ENCODE measurements at places on chromosomes 11 and 22.

GRCh38 chr11:113110046-113110445 lies 148.8 kb downstream of the NCAM1 start:
- no peak for DNase-seq

DNA sequence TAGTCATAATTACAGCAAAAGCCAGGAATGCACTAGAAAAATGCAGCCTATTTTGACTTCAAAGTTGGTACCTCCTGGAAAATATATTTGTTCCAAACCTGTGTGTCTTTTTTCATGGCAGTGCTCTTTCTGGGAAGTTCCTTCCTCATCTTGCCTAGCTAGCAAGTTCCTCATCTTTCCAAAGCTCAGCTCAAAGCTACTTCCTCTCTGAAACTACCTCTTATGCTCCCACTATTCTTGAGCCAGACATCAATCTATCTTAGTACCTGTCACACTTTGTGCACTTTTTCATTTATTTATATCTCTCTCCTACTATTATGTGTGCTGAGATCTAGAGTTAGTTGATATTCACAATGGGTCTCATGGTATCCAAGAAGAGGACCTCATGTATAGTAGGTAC lies 191.6 kb upstream of the CCDC90B start:
- no peak for DNase-seq

DNA sequence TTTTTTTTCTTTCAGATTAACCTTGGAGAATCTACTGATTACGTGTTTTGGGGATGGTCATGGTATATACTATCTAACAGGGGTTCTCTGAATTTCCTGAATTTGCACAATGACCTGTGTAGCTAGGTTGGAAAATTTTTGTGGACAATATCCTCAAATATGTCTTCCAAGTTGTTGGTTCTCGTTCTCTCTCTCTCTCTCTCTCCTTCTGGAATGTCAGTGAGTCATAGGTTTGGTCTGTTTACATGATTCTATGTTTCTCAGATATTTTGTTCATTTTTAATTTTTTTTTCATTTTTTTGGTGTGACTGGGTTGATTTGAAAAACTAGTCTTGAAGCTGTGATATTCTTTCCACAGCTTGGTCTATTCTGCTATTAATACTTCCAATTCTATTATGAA lies 604.0 kb upstream of the ANO3 start:
- DNase-seq: no peak

GRCh38 chr11:88051396-88051795 lies 123.8 kb downstream of the RAB38 start:
- no peak for DNase-seq

DNA sequence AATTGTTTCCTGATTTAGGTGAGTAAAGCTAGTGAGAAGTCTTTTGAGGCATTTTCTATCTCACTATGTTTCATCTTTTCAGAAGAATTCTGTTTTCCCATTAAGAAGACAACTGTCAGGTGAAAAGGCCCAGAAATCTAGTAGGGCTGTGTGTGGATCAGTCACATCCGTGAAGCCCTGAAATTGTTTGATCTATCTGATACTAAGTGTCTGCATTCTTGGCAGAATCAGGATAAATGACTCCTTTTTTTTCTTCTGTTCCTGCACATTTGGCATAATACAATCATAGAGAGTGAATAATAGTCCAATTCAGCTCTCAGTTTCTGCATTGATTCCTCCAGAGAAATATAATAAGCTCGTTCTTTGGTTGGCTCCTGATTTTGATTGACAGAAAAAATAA lies 208.3 kb downstream of the NAV2 start:
- no peak for DNase-seq

GRCh38 chr11:61919705-61920631 lies 2.6 kb upstream of the RAB3IL1 start:
- no peak for DNase-seq

DNA sequence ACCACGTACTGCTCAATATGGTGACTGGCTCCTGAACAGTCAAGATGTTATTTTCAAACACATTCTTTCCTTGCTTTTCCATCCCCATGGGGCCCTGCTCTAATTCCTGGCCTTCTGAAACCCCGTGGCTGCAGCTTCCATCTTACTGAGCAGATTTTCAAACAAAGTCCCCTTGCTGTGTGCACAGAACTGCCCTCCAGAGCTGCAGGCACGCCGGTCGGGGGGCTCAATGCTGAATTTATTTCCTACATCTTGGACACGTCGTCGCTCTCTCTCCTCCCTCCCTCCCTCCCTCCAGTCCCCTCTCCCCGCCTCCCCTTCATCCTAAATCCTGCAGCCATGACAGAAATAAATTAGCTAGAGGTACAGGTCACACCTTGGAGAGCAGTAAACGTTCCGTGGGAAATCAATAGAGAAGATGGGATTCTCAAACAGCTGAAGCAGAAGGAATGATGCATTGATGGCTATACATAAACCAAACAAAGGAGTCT lies 243.1 kb upstream of the BLID start:
- DNase-seq: no peak

DNA sequence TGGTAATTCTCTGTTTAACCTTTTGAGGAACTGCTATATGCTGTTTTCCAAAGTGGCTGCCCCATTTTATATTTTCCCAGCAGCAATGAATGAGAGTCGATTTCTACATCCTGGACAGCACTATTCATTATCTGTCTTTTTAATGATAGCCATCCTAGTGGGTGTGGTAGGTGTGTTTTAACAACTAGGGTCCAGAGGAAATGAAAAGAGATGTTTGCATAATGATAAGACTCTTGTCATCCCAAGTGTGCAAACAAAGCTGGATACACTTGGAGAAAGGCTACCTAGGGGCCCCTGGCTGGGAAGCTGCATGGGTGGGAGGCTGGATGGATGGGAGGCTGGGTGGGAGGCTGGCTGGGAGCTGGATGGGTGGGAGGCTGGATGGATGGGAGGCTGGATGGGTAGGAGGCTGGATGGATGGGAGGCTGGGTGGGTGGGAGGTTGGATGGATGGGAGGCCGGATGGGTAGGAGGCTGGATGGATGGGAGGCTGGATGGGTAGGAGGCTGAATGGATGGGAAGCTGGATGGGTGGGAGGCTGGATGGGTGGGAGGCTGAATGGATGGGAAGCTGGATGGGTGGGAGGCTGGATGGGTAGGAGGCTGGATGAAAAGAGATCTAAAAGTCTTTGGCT lies 158.0 kb downstream of the DSCAML1 start:
- DNase-seq: no peak

DNA sequence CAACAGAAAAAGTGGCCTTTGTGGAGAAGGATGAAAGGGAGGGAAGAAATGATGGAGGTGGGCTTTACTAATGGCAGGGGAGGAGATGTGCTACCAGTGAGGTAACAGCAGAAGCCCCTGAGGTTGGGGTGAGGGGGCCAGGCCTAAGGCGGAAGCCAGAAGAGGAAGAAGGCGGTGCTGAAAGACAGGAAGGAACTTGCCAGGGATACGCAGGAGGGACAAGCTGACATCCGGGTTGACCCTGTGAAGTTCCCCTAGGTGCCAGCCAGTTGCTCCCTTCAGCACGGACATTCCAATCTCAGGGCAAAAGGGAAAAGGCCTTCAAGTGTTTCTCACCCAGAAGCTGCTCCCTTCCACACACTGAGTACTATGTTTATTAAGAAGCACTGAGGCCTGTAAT lies 2.3 kb upstream of the TIRAP start:
- no peak for DNase-seq

GRCh38 chr11:1196516-1197391 lies 26.1 kb upstream of the MUC5B start:
- DNase-seq: no peak

- DNase-seq: no peak
Observed at GRCh38 chr22:44586351-44586990, 88.4 kb upstream of the RTL6 start.

DNA sequence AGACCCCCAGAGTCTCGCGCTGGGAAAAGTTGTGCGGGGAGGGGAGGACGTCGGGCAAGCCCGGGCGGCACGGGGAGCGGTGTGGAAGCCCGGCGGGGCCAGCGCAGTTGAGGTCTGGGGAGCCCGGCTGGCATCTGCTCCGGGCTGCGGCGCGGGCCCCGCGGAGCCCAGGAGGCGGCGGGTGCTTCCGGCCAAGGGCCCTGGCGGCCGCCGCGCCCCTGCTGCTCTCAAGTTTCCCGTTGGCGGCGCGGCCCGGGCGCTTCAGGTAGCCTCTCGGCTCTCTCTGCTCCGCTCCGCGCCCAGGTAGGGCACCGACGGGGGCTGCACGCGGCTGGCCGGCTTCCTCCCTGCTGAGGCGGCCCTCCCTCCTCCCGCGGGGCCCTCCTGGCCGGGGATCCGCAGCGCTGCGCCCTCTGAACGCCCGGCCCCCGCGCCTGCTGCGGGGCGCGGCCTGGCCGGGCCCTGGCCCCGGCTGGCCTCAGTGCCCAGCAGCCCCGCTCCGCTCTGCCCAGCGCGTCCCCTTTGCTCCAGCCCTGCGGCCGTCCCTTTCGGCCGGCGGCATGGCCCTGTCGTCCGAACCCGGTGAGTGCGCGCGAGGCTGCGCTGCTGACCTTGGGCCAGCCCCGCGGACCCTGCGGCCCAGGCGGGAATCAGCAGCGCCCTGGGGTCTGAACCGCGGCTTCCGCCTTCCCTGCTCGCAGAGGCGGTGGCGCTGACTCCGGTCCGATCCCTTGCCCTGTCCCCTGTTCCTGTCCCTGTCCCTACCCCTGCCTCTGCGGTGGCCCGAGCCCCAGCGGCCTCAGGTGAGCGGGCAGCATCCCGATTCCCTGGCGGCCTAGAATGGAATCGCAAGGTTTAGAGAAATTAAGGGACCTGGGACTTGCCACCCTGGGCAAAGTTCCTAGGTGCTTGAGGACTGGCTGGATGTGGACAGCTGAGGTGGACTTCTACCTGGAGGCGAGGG lies 4.3 kb upstream of the AMPD3 start:
- no peak for DNase-seq

- DNase-seq: no peak
Observed at GRCh38 chr11:65651589-65652510, 10.9 kb downstream of the RELA start.

- no peak for DNase-seq
Observed at GRCh38 chr11:20489948-20490347, 102.4 kb downstream of the PRMT3 start.

- DNase-seq: no peak
Observed at GRCh38 chr11:102323542-102324251, 6.4 kb downstream of the BIRC3 start.

GRCh38 chr11:91303749-91304148 lies 920.9 kb upstream of the FAT3 start:
- no peak for DNase-seq

- no peak for DNase-seq
Observed at GRCh38 chr22:43099095-43099494, 9.9 kb upstream of the TTLL1 start.

GRCh38 chr11:34214961-34215805 lies 109.8 kb downstream of the NAT10 start:
- DNase-seq: no peak

DNA sequence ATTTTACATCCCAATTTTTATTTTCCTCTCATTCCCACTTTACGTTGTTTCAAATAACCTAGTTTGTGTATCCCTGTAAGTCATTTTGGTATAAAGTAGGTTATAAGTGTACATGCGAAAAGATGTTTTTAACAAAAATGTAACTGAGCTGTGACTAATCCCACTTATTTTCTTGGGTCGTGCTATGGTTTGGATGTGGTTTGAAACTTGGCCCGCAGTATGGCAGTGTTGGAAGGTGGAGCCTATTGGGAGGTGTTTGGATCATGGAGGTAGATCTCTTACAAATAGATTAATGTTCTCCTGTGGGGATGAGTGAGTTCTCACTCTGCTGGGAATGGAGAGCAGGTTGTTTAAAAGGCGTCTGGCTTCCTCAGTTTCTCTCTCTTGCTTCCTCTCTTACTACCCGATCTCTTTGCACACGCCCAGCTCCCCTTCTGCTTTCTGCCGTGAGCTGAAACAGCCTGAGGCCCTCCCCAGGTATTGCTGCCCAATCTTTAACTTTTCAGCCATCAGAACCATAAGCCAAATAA lies 7.2 kb downstream of the RPL27A start:
- DNase-seq: no peak

DNA sequence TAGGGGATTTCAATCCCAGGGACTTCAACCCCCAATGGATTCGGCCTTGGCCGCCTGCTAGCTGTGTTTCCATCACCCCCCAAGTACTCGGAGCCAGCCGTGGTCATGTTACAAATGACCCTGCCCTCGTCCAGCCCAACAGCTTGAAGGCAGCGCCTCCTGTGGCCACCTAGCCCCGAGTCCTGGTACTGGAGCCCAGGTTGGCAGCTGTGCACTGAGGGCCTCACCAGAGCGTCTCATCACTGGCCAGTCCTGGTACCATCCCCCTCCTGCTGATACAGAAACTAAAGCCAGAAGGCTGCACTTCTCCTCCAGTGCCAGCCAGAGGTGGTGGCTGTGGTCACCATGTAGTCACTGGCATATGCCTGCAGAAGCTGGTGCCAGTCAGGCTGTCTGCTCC lies 44.9 kb upstream of the FADD start:
- no peak for DNase-seq

- DNase-seq: no peak
Observed at GRCh38 chr11:96105197-96105895, 181.4 kb upstream of the MTMR2 start.

DNA sequence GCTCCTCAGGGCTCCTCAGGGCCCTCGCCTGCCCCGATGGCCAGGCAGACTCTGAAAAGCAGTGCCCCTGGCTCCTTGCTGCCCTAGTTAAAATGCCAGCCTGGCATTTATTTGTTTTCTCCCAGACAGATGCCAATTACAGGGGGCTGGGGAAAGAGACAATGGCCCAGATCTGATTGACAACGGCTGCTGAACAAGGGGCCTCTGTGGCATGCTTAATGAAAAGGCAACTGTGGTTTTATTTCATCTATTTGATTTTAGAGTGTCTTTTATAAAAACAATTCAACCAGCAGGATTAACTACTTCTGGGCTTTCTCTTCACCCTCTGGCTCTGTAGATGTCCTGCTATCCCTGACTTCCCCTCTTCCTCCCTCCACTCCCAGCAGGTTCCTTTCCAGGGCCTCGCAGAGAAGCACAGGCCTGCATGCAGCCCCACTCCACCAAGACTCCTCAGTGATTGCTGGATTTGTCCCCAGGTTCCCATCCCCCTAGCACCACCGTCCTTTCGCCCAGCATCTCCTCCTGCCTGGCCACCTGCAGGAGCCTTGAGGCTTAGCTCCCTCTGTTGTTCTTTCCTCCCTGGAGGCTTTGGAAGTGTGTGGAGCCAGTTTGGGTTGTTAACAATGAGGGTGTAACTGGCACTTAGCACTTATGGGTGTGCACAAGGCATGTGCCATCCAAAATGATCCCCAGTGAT lies 171.1 kb downstream of the TENM4 start:
- no peak for DNase-seq

- no peak for DNase-seq
Observed at GRCh38 chr11:93655581-93656255, 5.8 kb upstream of the CEP295 start.

- no peak for DNase-seq
Observed at GRCh38 chr11:19705936-19706335, 6.7 kb upstream of the NAV2 start.

DNA sequence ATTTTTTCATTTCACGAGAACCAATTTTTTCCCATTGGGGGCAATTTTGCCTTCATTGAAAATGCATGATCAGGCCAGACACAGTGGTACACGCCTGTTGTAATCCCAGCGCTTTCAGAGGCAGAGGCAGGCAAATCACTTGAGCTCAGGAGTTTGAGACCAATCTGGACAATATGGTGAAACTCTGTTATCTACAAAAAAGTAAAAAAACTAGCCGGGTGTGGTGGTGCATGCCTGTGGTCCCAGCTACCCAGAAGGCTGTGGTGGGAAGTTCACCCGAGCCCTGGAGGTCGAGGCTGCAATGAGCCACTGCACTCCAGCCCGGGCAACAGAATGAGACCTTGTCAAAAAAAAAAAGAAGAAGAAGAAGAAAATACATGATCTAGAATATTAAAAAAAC lies 19.2 kb upstream of the UPK3A start:
- no peak for DNase-seq

- DNase-seq: no peak
Observed at GRCh38 chr11:118895093-118896039, 11.7 kb downstream of the CXCR5 start.

GRCh38 chr11:116110356-116110755 lies 606.1 kb upstream of the CADM1 start:
- no peak for DNase-seq

Data from bone marrow (tissue), 2 donors.